ENCODE measurements at places on chromosomes 12 and 14.

DNA sequence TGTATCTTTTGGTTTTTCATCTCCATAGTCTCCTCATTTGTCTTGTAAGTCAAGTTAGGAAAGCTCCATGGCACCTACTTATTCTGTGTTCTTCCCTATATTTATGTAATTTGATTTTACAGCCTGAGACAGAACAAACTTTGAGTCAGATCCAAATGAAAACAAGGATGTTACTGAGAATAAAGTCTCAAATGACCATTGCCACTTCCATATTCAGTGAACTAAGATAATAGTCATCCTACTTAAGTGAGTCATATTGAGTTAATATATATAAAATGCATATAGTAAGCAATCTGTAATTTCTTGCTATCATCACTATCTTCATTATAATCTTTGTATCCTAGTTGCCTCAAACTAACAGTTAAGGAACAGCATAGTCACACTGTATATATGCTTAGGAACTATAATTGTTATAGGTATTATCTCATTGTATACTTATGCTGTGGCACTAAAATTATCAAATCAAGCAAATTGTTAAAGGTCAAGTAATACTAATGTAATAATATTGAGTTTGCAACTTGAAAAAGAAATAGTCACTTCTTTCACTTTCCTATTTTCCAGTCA lies 30.8 kb downstream of the TMTC3 start:
- no peak for DNase-seq

GRCh38 chr12:51837286-51837685 lies 11.2 kb downstream of the FIGNL2 start:
- DNase-seq: no peak

GRCh38 chr14:60768602-60769001 lies 34.0 kb downstream of the MNAT1 start:
- no peak for DNase-seq

GRCh38 chr12:75779891-75780496 lies 251.6 kb downstream of the PHLDA1 start:
- DNase-seq: no peak

- no peak for DNase-seq
Observed at GRCh38 chr12:28750946-28751685, 398.0 kb upstream of the FAR2 start.

All from WTC11 (cell line).